Stimulated activated CD4-positive, alpha-beta T cell treated with anti-CD3 and anti-CD28 coated beads, TNF-alpha, amount 100 ng/mL, for 4 hours (primary cell): ENCODE measurements at places on chromosomes 4 and X.

DNA sequence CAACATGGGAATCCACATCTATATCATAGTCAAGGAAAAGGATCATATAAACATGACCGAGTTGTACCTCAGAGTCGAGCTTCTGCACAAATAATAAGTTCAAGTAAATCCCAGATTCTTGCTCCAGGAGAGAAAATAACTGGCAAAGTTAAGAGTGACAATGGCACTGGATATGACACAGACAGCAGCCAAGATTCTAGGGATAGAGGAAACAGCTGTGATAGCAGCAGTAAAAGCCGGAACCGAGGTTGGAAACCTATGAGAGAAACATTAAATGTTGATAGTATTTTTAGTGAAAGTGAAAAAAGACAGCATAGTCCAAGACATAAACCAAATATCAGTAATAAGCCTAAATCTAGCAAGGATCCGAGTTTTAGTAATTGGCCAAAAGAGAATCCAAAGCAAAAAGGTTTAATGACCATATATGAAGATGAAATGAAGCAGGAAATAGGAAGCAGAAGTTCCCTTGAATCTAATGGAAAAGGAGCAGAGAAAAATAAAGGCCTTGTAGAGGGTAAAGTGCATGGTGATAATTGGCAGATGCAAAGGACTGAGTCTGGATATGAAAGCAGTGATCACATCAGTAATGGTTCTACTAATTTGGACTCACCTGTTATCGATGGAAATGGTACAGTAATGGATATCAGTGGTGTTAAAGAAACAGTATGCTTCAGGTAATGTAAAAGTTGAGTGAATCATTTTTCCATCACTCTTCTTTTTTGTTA, 50.4 kb downstream of the FABP2 start:
- DNase-seq = no peak

DNA sequence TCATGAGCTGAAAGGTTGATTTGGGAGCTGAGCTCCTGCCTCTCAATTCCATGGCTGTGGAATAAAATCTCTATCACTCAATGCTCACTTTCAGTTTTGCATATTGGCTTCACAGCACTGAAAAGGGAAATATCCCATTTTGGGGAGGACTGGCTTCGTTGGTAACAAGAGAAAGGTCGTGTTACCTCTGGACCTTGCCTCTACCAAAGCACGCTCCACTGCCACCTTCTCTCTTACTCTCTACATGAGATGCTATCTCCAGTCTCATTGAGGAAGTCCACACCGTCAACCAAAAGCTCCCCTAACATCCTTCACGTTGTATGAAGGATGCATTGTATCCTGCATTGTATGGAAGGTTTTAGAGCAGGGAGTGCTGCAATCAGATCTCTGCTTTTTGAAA, 195.0 kb upstream of the LDB2 start:
- DNase-seq = no peak

DNA sequence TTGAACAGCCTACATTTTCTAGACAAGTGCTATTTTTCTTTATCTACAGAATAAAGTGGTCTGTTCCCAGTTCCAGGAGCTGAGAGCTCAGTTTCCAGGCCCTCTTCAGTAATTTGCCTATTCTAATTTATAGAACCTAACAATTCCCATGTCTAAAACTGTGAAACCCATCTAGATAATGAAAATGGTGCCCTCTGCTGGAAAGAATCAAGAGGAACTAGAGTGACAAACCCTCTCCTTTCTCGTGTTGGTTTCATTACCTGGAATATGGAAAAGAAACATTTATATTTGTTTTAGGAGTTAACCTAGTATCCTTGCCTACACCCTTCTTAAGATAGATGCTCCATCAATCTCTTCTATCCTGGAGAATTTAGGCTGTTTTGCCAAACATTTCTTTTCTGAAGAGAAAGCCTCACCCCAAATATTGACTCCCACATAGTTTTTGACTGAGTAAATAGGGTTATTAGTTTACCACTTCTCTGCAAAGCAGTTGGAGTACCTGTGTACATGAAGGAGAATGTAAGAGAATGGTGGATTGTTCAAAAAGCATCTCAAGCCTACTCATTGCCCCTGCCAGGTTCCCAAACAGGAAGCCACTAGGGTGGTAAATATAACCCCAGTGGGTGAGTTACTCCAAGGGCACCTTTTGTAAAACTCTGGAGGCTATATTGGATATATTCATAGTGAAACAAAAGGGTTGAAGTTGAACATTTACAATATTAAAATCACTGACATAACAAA, 121.6 kb downstream of the RASL11B start:
- DNase-seq = no peak

DNA sequence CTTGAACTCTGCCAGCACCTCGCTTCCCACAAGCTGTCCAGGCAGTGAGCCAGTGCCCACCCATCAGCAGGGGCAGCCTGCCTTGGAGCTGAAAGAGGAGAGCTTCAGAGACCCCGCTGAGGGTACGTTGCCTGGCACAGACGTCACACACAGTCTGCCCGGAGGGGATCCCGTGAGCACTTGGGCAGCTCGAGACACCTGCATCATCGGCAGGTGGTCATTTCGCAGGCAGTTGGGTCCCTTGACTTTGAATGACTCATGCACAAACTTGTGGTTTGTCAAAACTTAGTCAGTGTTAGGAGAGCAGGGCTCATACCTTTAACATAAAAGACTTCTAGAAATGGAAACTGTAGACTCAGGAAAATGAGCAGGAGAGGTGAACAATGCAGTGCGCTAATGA, 9.9 kb downstream of the TACC3 start:
- no peak for DNase-seq

DNA sequence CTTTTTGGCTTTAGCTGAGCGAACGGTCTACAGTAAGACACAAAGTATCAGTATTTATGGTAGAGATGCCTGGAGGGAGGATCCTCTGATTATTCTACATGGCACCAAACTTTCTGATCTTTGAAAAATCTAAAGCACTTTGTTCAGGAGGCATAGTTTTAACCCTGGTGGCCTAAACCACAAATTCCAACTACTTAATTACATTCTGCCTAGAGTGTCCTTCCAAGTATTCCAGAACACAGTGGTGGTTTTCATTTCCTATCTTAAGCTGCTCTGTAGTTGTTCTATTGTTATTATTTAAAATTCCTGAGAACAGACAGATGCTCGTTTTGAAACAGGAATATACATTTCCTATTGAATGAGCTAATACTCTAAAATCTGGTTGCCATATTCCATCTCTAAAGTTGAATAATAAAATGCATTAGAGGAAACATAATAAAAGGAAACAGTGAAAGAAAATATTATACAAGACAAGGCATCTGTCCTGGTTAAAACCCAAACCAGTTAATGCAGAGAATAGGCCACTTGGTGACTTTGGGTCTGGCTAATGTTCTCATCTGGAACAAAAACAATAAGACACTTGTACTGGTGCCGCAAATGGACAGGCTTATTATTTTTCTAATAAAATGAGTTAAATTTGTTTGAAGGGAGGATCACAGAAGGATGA, 657.4 kb downstream of the SPRY1 start:
- no peak for DNase-seq

GRCh38 chr4:173538909-173539445, 8.9 kb upstream of the HAND2 start:
- no peak for DNase-seq

DNA sequence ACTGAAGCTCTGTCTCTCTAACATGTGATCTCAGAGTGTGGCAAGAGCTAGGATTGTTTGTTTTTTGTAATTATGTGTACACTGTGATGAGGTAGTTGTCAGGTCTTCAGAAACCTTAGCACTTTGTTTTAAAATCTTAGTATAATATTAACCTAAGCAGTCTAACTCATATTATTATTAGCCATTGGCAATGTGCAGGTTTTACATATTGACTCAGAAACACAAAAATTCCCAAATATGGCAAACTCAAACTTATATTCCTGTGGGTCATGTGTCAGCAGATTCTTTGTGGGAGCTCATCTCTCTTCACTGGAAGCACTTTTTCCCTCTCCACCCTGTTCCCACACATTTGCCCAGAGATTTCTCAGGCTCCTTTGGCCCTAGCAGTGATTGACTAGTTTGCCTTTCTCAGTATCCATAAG, 8.2 kb upstream of the PWWP3B start:
- DNase-seq = no peak

DNA sequence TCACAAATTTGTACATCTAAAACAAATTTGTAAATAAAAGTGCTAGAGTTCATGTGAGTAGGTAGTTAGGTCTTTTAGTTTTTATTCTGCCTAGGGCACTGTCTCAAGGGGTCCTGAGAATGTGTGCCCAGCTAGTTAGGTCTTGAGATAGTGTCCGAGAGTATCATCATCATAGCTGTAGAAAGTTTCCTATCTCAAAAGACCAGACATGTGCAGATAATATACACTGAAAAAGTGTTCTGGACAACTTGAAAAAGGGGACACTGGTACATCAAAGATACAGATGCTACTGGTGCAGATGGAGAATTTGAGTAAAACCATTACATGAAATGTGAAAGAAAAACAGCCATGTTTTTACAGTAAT, 1.8 kb upstream of the ZCCHC4 start:
- no peak for DNase-seq

GRCh38 chrX:10025742-10026493, 58.8 kb downstream of the CLDN34 start:
- no peak for DNase-seq

GRCh38 chr4:101790521-101791181, at the start of gene BANK1:
Gene BANK1 (plus strand): TSS chr4:101790730. CDS start chr4:101790881, 151 bp downstream.
- no peak for DNase-seq

GRCh38 chrX:28549838-28550237, 37.4 kb upstream of the IL1RAPL1 start:
- no peak for DNase-seq

DNA sequence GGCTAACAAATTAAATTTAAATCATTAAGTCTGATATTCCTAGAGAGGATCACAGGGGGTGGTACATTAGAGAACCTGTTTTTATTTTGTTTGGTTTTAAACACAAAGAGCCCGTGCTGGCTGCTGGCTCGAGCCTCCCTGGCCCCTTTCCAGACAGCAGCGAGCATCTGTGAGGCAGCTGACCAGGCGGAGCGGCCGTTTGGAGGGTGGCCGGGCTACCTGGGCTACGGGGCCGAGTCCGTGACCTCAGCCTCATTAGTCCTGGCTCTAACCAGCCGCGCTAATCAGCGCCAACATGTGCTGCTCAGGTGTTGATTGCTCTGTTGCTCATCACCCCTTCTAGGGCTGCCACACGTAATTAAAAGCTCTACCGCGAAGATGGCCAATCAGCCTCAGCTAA, 35.3 kb downstream of the DCTD start:
- no peak for DNase-seq

GRCh38 chr4:79588679-79589078, 180.7 kb upstream of the GK2 start:
- DNase-seq = no peak

DNA sequence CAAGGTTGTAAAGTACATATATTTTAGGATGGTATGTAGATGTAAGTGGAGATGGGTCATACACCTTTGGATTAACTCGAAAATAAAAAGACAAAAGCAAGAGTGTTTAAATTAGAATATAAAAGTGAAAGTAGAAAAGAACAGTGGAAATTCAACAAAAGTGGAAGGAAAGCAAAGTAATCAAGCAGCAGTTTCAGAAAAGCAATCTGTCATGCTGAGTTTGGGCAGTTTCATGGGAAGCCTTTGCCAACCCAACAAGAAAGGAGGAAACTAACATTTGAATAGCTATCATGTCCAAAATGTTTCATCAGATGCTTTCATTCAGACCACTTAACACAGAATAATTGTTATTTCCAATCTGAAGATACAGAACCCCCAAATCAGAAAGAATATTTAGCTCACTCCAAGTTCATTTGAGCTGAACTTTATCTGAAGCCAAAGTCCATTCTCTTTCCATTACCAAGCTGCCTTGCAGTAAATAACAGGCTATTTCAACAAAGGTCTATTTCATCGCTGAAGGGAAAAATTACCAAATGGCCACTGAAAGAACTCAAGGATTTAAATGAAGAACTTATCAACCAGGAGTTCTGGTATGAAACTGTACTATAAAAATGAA, 1.8 kb upstream of the EXOSC9 start:
- DNase-seq = no peak

DNA sequence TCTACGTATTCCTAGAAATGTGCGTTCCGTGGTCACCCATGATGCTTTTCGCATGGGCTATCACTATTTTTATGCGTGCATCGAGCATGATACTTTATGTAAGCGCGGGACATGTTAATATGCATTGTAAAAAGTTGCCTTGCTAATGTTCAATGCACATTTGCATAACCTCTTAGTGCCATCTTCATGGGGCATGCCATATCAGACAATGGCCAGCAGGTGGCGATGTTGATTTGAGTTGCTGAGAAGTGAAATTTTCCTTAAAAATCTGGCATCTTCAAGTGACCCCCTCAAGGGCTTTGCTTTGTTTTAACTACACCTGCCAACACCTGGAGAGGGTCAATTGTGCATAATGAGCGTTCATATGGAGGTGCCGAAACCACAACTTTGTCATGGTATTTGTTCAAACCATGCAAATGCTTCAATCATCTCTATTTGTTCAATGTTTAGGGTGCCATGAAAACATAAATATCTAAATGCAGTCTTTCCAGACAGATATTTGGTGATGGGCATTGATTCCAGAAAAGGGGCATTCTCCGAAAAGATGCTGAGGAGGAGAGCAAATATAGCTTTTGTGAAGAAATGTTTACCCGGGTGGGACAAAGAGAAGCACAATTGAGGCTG, 833.9 kb upstream of the PRKX start:
- DNase-seq = no peak

- no peak for DNase-seq
Observed at GRCh38 chr4:151227731-151228130, 49.2 kb upstream of the PRSS48 start.

DNA sequence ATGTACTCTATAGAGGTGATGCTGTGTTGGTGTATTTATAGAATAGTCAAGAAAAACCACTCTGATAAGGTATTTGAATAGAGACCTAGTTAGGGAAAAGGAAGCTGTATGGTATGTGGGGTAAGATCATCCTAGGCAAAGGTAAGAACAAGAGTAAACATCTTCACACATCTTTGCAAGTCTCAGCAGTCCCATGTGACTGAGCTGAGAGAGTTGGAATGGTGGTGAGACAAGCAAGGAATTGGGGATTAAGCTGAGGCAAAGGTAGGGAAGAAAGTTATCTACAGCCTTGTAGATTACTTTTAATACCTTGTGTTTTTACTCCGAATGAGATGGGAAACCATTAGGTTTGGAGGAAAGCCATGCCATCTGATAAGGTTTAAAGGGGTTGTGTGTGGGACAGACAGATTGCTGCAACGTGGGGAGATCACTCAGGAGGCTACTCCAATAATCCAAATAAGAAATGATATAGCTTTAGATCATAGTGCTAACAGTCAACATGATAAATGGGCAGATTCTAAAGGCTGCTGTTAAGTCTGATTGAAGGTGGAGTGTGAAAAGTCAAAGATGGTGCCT, 31.7 kb upstream of the MANBA start:
- DNase-seq = no peak

GRCh38 chr4:24303926-24304325, 280.4 kb downstream of the DHX15 start:
- no peak for DNase-seq

DNA sequence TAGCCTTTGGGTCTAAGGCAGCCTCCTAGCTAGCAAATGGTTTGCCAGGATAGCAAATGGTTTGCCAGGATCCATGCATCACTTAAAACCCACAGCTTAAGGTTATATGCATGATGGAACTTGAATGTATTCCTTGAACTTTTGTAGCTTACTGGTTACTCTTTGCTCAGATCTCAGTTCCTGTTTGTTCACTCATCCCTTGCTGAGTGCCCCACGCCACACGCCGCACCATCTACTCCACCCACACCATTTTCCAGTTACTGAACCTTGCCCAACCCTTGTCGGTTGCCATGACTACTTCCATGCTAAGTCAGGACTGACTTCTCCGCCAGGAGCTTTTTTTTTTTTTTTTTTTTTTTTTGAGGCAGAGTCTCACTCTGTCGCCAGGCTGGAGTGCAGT, 29.5 kb upstream of the XIAP start:
- no peak for DNase-seq

GRCh38 chr4:150044517-150044916, 33.7 kb upstream of the DCLK2 start:
- DNase-seq = no peak
